Melanocyte of skin (primary cell): ENCODE measurements at places on chromosomes 16 and 17. TPM values are rescaled to one million over a fixed set of nuclear protein-coding genes. Genes with fewer than 3 reads are reported as not detected.

The ABCA8 gene
- total RNA-seq: 1.00 and 1.4 TPM in 2 replicates

The AXIN2 gene
- total RNA-seq: 1.7 and 8.0 TPM in 2 replicates

The CCL15 gene
- total RNA-seq: not detected in 2 replicates

The CD79B gene
- total RNA-seq: 20.6 and 21.1 TPM in 2 replicates

The ATP6V0A1 gene
- 158 and 186 TPM in 2 replicates for total RNA-seq
